ENCODE measurements at places on chromosomes 4 and X. TPM values are rescaled to one million over a fixed set of nuclear protein-coding genes. Genes with fewer than 3 reads are reported as not detected.

Gene ABCG2
- total RNA-seq: 2.2 TPM

Gene TCEAL2
- not detected for total RNA-seq

Gene TRIM75
- total RNA-seq: 0.32 TPM

Gene CT83
- total RNA-seq: not detected

Gene SYTL5
- total RNA-seq: 10.4 TPM

Gene FATE1
- not detected for total RNA-seq

Gene ADGRG4
- total RNA-seq: not detected

Gene TRPC5OS
- not detected for total RNA-seq

Gene IDUA
- total RNA-seq: 10.4 TPM

Gene BCOR
- 23.8 TPM for total RNA-seq

Gene FAM184B
- total RNA-seq: not detected

Gene IL2RG
- total RNA-seq: not detected

Gene GASK1B
- total RNA-seq: 73.8 TPM

Gene AR
- total RNA-seq: 11.3 TPM

Gene GPR82
- under 0.01 TPM for total RNA-seq

Gene MORF4L2
- 933 TPM for total RNA-seq

Gene CD38
- under 0.01 TPM for total RNA-seq

Gene STBD1
- 5.8 TPM for total RNA-seq

Gene CXorf49
- total RNA-seq: not detected

Gene C4orf50
- not detected for total RNA-seq

Gene C4orf46
- total RNA-seq: 13.2 TPM

Gene TLL1
- total RNA-seq: 19.0 TPM

Gene BRCC3
- 8.4 TPM for total RNA-seq

Gene MAOA
- total RNA-seq: 2.6 TPM

Gene PNMA6F
- not detected for total RNA-seq

Gene SPP1
- total RNA-seq: 11.3 TPM

Gene AKAP14
- not detected for total RNA-seq

Gene TKTL2
- total RNA-seq: under 0.01 TPM

Gene ANXA3
- 27.4 TPM for total RNA-seq

Gene MTNR1A
- not detected for total RNA-seq

Gene PLS3
- total RNA-seq: 271 TPM

Gene SATL1
- total RNA-seq: not detected

Gene ANOS1
- 1.9 TPM for total RNA-seq

Gene TMEM154
- total RNA-seq: 11.2 TPM

Gene SCML2
- 1.7 TPM for total RNA-seq

Gene MID1
- total RNA-seq: 16.4 TPM

Gene PDLIM3
- total RNA-seq: 96.6 TPM

Gene ADH1C
- not detected for total RNA-seq

Gene KLHL4
- 0.97 TPM for total RNA-seq

Gene CWH43
- total RNA-seq: not detected

Gene OTUD6A
- total RNA-seq: not detected
